Epithelial cell of umbilical artery (primary cell): ENCODE measurements at places on chromosomes 16 and 17. TPM values are rescaled to one million over a fixed set of nuclear protein-coding genes. Genes with fewer than 3 reads are reported as not detected.

The CHCT1 gene
- total RNA-seq = not detected in 2 replicates

The C17orf78 gene
- total RNA-seq = not detected in 2 replicates

The XAF1 gene
- total RNA-seq = 12.3 and 129 TPM in 2 replicates

The CEMP1 gene
- not detected in 2 replicates for total RNA-seq
